Right atrium auricular region (tissue), 2 donors: ENCODE measurements at places on chromosomes 4 and X.
A peak's percentile ranks its signal among the peaks of the same experiment; 100 is the strongest.

DNA sequence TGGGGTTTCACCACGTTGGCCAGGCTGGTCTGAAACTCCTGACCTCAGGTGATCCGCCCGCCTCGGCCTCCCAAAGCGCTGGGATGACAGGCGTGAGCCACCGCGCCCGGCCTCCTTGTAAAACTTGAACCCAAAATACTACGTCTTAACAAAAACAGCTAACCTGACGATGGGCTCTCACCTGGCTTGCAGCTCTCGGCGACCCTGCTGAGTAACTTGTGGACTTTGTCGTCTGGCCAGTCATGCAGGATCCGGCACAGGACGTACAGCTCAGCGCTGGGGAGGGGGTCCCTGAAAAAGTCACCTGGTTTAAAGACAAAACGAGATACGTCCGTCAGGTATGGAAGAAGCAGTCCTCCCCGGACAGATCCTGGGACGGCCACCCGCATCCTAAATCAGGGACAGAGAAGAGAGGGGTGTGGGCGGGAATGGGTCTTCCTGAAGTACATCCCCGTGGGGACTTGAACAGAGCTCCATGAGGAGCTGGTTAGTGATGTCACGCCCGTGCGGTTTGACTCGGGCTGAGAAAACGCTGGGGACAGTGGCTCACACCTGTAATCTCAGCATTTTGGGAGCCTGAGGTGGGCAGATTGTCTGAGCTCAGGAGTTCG lies 20.7 kb upstream of the SLC25A6 start:
- no peak for DNase-seq
- peaks cover 23% of the 10 kb centered on the region for H3K36me3 ChIP-seq
- H3K4me1 ChIP-seq: no peaks in the 10 kb centered on the region
- H3K27ac ChIP-seq: no peak overlapping the region
- no peaks in the 10 kb centered on the region for H3K27me3 ChIP-seq

- H3K4me3 ChIP-seq: no peak overlapping the region
- H3K36me3 ChIP-seq: no peaks in the 10 kb centered on the region
- no peak for DNase-seq
- no peaks in the 10 kb centered on the region for H3K27me3 ChIP-seq
- no peaks in the 10 kb centered on the region for H3K4me1 ChIP-seq
- peak overlapping the region; percentile 66 for H3K27ac ChIP-seq
Measured at GRCh38 chr4:109589119-109589518, 29.1 kb downstream of the MCUB start.

DNA sequence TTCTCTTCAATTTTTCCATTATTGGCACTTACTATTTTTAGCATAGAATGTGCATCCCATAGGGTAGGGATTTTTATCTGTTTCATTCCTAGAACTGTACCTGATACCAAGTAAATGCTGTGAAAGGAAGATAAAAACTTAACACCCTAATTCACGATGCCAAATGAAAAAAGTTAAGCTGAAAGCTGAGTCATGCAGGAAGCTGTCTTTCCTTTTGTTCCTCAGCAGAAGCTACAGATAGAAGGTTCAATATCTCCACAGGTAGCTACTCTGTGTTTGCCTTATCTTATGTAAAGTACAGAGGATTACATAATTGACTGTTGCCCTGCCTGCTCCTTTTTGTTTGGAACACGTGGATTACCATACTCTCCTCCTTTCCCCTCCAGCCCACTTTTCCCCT lies 77.0 kb downstream of the LRP2BP start:
- peaks cover 4% of the 10 kb centered on the region for H3K4me1 ChIP-seq
- H3K27me3 ChIP-seq: no peaks in the 10 kb centered on the region
- peaks cover 5% of the 10 kb centered on the region for H3K36me3 ChIP-seq
- no peak for DNase-seq

DNA sequence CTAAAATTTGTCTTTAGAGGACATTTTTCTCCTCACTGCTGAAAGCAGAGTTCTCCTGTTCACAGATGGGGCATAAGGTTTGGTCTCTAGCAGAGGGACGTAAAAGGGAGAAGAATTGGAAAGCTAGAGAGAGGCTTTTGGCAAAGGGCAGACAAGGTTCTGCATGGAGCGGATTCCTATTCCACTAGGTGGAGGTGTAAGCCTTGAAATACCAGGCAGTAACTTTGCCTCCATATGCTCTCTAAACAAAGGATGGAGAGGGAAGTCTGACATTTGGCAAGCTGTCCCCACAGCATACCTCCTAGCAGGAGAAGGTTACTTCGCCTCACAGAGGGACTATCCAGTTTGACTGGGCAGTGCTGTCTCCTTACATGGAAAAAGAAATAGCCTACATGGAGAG lies 174.7 kb downstream of the DACH2 start:
- no peaks in the 10 kb centered on the region for H3K4me1 ChIP-seq
- H3K27me3 ChIP-seq: no peaks in the 10 kb centered on the region
- no peak for DNase-seq
